ENCODE measurements at places on chromosomes 6 and 20.

GRCh38 chr6:6716998-6717763, 128.7 kb downstream of the LY86 start:
- no peak for DNase-seq

DNA sequence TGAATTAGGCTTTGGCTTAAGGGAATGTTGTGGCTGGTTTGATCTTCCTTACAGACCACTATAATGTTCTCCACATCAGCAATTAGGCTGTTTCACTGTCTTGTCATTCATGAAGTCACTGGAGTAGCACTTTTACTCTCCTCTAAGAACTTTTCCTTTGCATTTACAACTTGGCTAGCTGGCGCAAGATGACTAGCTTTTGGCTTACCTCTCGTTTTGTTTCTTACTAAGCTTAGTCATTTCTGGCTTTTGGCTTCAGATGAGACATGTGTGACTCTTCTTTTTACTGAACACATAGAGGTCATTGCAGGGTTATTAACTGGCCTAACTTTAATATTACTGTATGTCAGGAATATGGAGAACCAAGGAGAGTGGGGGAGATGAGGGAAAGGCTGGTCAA, 143.2 kb downstream of the PTCHD4 start:
- DNase-seq, result no peak

- DNase-seq, result no peak
Observed at GRCh38 chr6:130943738-130944137, 116.5 kb downstream of the SMLR1 start.

DNA sequence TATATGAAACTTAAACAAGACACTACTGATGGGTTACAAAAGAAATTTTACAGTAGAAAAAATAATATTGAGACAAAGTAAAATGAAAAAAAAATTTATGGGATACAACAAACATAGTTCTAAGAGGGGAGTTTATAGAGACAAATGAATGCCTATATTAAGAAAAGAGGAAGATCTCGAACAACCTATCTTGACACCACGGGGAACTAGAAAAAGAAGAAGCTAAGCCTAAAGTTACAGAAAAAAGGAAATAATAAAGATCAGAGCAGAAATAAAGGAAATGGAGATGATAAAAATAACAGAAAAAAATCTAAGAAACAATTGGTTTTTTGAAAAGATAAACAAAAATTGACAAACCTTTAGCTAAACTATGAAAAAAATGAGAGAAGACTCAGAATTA, 9.1 kb upstream of the ECHDC1 start:
- DNase-seq, result no peak

DNA sequence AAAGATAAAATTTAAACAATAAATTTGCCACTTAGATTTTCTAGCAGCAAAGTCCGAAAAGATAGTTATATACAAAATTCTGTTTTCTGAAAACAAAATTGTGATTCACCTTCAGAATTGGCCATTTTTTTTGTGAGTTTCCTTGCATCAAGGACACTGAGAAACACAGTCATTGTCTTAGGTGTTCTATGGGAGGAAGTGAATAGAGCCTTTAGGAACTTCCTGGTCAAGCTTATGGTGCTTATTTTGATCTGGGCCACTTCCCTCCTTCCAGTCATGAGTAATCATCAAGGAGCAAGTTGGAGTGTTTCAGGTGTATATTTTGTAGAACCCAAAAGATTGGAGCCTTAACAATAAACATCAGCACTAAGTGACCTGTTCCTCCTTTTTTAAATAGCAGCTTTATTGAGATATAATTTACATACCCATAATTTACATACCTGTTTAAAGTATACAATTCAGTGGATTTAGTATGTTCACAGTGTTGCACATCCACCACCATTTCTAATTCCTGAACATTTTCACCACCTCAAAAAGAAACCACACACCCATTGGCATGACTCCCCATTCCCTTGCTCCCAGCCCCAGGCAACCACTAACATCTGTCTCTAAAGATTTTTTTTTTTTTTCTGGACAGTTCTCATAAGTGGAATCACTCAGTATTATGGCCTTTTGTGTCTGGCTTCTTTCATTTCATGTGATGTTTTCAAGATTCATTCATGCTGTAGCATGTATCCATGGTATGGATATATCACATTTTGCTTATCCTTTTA, 17.6 kb downstream of the TMEM74B start:
- no peak for DNase-seq

GRCh38 chr6:15952231-15953151, 176.4 kb upstream of the MYLIP start:
- no peak for DNase-seq

- DNase-seq, result peak; percentile 51
Observed at GRCh38 chr6:139323511-139324300, 31.9 kb upstream of the TXLNB start.

All from stimulated activated CD4-positive, alpha-beta T cell treated with anti-CD3 and anti-CD28 coated beads, Interleukin-12 subunit alpha, Interleukin-12 subunit beta, amount 100 ng/mL, for 24 hours (primary cell).